ENCODE measurements at places on chromosomes 3 and 15.

DNA sequence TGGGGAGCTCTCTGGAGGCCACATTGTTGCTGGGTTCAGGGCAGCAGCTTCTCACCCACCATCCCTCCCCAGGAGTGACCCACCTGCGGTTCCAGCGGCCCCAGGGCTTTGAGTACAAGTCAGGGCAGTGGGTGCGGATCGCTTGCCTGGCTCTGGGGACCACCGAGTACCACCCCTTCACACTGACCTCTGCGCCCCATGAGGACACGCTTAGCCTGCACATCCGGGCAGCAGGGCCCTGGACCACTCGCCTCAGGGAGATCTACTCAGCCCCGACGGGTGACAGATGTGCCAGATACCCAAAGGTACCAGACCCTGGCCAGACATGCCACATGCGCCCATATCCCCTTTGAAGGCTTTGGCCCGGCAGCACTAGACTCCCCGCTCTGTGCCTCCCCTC lies 26.1 kb downstream of the SHF start:
- no peak for DNase-seq

- no peak for DNase-seq
Observed at GRCh38 chr3:18743761-18744160, 318.6 kb upstream of the SATB1 start.

DNA sequence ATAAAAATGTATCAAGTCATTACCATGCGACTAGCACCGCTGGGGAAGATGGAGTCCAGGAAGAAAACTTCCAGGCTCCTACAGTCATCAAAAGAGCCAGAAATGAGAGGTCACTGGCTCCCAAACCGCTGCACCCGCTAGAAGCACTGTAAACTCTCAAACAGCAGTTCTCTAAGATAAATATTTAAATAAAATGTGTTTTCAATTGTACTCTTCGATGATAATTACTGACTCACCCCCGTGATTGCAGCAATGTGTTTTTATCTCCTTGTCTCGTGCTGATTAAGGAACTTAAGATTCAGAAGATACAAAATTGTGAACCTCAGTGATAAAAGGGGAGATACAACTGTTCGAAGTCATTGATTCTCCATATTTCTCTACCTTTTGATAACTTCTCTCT lies 45.8 kb upstream of the FOXP1 start:
- DNase-seq, result no peak

DNA sequence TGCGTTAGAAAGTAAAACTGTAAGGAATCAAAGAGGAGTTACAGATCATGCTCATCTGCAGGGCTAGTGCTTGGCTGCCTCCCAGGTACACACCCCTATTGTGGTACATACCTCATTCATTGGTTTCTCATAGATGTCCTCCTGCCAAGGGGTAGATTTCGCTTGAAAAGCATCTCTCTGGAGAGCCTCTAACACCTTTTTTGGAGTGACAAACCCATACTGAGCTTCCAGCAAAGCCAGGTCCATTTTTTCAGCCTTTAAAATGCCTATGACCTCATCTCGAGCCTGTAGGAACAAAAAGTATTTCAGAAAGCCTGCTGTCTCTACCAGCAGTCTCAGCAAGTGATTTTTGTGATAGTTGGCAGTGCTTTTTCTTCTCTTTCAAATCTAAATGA lies 112.1 kb downstream of the CMSS1 start:
- no peak for DNase-seq

DNA sequence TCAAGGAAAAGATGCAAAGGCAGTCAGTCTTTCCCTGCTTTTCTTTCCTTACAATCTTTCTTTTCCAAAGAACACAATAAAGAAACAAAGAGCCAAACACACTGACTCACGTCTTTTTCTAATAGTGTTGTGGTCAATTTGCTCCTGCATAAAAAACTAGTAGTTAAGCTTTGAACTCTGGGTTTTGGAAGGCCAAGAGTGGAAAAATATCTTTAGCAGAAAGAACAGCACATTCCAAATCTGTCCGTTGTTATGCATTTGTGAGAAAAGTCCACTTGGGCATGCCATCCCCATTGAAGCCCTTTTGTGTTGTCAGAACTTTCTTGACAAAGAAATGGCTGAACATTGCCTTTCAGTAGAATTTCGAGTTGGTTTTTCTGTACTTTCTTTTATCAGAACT lies 18.2 kb downstream of the COL8A1 start:
- no peak for DNase-seq

DNA sequence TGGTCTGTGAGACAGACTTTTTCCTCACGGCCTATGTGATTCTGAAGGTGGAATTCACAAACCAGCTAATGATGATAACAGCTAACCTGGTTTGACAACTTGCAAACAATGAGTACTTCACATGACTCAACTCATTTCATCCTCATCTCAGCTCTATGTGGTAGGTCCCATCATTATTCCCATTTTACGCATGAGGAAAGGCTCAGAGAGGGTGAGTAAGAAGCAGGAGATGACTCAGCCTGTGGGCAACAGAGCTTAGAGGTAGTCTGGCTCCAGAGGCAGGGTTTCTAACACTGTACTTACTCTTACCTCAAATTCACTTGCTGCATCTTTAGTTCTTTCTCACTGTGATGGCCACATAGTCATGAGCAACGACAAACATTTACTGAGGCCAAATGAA lies 25.8 kb upstream of the PSMD6 start:
- no peak for DNase-seq

- no peak for DNase-seq
Observed at GRCh38 chr3:104353951-104354350, 1012.8 kb upstream of the ALCAM start.

DNA sequence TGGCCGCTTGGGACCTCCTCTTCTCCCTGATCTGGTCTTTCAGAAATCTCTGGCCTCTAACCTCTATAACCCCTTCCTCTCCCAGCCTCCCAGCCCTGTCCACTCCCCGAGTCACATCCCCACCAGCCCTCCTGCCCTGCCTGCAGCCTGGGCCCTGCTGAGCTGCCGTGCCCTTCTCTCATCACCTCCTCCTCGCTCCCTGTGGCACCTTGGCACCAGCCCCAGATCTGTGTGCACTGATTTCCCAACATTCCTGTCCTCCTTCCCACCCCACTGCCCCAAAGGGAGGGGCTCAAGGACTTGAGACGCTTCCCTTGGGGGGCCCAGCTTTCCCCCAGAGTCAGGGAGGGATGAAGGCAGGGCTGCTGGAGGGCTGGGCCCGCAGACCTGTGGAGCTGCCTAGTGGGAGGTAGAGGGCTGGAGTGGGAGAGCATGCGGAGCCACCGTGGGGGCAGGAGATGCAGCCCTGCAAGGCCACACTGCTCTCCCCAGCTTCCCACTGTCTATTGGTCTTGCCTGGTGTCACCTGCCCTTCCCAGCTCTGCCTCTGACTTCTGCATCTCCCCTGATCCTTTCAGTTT lies 42.7 kb downstream of the EXOG start:
- no peak for DNase-seq

DNA sequence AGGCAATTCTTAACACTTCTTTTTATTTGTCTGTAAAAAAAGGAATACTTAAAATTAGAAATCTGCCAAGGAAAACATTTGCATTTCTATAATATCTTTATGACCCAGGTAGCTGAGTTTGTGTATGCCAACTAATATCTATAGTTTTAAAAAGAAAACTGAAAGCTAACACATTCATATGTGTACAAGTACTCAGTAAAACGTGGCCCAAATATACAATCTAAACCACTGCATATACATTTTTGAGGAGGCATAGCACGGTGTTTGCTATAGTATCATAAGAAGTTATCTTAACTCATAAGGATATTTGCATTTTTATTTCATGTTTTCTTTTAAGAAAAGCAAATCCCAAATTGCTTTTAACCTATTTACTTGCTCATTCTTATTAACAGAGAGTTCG lies 172.7 kb downstream of the ZBTB20 start:
- no peak for DNase-seq

DNA sequence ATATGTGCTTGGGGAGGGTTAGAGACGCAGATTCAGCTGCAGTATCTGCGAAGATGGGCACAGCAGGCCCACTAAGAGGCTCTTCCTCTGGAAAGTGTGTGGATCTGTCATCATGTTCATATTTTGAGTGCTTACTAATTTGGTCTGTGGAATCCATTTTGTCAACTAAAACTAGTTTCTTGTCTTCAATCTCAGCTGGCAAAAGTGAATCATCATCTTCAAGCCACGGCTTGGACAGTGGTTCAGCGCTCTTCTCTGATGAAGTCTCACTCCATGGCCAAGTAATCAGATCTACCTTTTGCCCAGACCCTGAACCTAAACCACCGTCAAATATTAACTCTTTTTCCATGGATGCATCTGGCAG lies 76.2 kb downstream of the IMPG2 start:
- no peak for DNase-seq

GRCh38 chr15:90607361-90607760 lies 77.6 kb downstream of the CRTC3 start:
- no peak for DNase-seq

- DNase-seq, result no peak
Observed at GRCh38 chr3:195443391-195443989, 670 bp upstream of the ACAP2 start.

DNA sequence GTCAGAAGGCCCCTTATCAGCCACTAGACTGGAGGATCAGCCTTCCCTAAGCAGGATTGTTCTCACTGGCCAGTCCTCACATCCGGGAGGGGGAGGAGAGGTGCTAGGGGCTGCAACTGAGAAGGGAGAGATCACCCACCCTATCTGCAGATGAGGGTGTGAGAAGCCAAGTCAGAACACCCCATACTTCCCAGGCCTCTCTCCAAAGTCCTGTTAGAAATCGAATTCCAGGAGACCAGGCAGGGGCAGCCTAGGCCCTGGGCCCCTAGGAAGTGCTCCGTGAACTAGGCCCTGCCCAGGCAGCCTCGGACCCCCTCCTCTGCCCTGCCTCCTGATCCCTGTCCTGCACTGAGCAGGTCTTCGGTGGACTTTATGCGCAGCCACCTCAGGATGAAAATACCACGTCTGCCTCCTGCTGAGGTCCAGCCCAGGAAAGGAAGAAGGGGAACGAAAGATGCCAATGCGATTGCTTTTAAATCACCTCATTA lies 933 bp downstream of the DZIP1L start:
- DNase-seq, result no peak

DNA sequence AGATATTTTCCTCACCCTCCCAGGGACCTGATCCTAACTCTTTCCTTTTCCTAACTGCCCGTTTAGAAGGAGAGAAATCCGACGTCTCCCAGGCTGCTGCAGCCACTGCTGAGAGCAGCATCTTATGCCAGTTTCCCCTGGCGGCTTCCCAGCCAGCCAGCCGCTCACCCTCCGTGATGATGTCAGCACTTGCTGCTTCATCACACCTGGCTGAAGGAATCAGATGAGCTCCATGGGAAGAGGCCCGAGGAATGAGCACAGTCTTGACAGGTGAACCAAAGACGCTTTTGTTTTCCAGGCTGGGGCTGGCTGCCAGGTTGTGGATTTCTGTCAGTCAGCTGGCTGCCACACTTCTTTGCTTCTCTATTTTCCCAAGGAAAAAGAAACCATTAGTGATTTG lies 445.1 kb upstream of the RBMS3 start:
- no peak for DNase-seq

DNA sequence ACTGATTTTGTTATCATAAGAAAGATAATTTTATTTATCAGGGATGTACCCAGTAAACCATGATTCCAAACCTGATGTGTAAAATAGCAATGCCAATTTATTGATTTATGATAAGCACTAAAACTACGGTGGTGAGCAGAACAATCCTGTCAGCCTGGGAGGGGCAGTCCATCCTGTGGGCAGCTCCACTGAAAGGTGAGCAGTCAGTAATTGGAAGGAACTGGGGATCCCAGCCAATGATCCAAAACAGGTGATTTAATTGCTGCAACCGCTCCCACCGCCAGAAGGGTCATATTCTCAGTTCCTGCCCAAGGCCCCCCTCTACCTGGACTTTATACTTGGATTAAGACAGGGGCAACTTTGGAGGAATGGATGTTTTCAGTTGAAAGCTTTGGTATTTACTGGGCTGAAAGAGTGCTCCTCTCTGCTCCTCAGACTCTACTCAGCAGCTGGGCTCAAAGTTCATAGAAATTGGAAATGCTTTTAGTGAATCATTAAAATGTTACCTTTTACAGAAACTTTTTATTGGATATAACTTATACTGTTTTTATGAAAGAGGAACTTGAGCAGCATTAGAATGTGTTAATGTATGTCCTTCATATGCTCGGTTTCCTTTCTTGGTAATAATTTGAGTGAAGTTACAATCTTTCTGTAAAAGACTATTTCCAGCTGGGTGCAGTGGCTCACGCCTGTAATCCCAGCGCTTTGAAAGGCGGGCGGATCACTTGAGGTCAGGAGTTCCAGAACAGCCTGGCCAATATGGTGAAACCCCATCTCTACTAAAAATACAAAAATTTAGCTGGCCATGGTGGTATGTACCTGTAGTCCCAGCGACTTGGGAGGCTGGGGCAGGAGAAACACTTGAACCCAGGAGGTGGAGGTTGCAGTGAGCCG lies 198.6 kb upstream of the IL12A start:
- DNase-seq, result no peak

GRCh38 chr3:31416980-31417379 lies 115.7 kb upstream of the STT3B start:
- DNase-seq, result no peak

GRCh38 chr3:143210141-143210540 lies 90.6 kb downstream of the CHST2 start:
- no peak for DNase-seq

DNA sequence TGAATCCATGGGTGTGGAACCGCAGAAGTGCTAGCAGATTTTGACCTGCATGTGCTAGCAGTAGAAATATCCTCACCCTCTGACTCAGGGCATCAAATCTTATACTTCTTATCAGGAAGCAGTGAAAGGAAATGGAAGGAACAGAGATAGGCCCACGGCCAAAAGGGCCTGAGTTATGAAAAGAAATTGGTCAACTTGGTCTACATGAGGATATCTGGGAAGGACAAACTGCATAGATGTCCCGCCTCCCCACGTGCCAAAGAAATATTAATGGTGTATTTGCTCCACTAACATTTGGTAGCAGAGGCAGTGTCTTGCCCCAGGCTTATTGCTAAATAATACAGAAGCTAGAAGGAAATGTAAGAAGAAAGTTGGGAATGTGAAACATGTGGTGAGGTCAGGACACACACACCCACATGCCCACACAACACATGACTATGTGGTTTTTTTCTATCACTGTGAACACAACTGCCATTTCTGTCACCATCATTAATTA lies 93.6 kb upstream of the COL8A1 start:
- no peak for DNase-seq

- DNase-seq, result no peak
Observed at GRCh38 chr3:78268716-78269668, 1229.1 kb downstream of the ROBO2 start.

- DNase-seq, result no peak
Observed at GRCh38 chr3:190172751-190173150, 52.1 kb upstream of the P3H2 start.

DNA sequence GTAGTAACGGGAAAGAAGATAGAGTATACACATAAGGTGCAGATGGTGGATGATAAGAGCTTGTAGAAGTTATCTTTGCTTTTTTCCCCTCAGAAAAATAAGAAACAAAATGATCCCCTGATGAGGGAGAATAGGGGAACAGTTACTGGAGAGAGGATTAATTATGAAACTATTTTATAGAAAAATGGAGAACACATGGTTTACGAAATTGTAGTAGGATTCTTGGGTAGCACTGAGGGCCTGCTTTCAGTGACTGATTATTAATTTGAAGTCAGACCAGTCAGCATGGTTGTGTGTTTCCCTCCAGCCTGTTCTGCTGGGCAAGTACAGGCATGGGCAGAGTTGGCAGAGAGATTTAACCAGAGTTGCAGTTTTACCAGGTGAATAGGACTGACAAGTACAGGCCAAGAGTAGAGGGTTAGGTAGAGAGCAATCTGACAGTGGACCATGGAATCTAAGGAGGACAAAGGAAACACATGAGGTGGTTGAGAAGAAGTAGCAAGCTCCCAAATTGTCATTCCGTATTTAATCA lies 5.9 kb downstream of the SLC49A4 start:
- DNase-seq, result no peak

- DNase-seq, result no peak
Observed at GRCh38 chr3:45969953-45970352, 25.7 kb downstream of the FYCO1 start.

Measured in stimulated activated CD4-positive, alpha-beta T cell treated with anti-CD3 and anti-CD28 coated beads, Interleukin-15, amount 100 ng/mL, for 1 hour (primary cell).